ENCODE measurements at places on chromosomes 3 and 15.

DNA sequence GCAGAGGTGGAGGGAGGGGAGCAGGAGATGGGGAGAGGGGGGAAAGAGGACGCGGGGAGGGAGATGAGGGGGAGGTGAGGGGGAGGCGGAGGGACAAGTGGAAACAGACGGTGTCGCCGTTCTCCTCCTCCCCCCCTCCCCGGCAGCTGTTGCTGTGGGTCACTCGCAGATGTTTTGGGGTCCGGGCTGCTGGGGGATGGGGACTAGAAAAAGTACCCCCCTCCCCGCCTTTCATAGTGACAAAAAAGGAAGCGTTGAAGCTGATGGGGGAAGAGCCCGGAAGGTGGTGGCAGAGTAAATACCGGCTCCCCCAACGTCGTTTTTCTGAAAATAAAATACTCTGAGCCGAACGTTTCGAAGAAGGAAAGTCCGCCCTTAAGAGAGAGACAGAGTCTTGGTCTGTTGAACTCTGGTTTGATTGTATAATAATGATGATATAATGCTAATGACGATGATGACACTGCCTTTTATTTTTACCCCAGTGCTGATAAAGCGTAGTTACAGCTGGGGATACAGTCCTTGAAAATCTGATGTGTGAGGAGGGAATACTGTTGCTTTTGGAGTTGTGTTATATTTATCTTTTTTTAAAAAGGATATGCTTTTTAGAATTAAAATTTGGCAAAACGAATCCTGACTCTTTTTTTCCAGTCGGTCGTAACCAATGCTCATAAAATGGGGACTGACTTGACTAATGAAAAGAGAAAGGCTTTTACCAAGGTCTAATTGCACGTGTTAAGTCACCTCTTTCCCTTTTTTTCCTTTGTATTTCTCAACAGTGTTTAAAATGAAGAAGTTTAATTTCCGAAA is 993 bp downstream of the STXBP5L start:
- no peak for DNase-seq

- DNase-seq: no peak
Measured at GRCh38 chr3:175913286-175913685, 1054.2 kb downstream of the NAALADL2 start.

DNA sequence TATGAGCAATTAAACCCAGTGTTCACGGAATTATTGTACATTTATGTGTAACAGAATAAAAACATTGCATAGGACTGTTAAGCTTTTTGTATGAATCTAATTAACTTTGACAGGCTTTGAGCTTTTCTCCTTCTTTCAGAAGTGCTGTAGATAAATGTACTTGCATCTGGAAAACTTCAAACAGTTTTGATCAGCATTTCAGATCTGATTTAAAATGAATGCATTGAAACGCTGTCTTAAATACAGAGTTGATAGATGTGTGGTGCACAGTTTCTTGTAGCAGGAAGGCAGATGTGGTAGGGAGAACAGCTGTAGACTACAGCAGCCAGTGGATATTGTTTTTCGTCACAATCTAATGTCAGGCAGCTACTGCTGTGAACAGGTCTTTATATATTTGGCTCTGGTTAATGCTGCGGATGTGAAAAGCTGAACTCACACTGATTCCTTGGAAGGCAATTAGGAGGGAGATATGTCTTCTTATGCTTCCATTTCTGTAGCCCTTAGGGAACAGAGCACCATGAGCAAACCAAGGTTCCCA is 193.8 kb upstream of the GOLIM4 start:
- no peak for DNase-seq

- no peak for DNase-seq
Measured at GRCh38 chr3:66404903-66405700, 95.7 kb downstream of the LRIG1 start.

GRCh38 chr3:132713977-132714727 is 8.1 kb downstream of the NPHP3 start:
- DNase-seq: no peak

Measured in C1 segment of cervical spinal cord (tissue), 14 donors.